NCI-H2081 (cell line): ENCODE measurements at places on chromosomes 4 and X.
A peak's percentile ranks its signal among the peaks of the same experiment; 100 is the strongest.

DNA sequence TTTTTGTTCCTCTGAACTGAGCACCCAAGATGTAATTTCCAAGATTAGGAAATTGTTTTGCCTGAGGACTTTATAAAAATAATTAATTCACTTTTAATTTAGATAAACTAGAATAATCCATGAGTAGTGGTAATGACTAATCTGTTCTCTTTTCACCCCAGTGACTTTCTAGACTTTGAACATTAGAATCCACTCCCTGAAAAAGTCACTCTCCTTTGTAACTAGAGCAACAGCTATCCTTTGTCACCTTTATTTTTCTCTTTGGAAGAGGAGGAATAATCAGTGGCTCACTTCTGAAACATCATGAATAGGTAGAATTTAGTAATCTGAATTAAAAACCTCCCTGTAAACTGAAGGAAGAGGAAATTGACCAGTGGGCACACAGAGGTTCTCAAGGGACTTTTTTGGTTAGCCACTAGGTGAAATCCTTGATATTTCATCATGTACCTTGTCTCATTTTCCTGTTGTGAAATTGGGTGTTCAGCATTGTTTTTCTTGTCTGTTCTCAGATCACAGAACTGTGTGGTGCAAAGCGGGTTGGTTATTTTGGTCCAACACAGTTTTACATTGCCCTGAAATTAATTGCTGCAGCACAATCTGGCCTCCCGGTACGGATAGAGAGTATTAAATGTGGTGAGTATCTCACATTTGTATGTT is 59.4 kb downstream of the REPS2 start:
- no peak for DNase-seq

GRCh38 chrX:1400742-1401471 is 9.0 kb upstream of the SLC25A6 start:
- no peak for DNase-seq

GRCh38 chr4:58507079-58507478 is 1396.9 kb upstream of the IGFBP7 start:
- no peak for DNase-seq

GRCh38 chrX:13936521-13937225 is 93.0 kb downstream of the GEMIN8 start:
- no peak for DNase-seq

DNA sequence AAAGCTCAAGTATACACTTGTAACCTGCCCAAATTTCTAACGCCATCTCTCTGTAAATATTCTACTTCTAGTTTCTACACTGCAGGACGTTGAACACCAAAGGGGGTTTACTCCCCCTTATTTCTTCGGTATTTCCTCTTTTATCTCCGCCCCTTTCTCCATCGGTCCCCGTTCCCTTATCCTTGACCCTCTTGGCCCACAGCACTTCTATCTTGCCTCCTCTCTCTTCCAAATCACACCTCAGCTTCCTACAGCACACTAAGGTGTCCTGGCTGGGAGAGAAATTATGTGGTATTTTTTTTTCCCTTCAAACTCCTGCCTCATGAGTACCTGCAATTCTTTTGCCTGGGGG is 715 bp downstream of the ZMAT1 start:
- DNase-seq: no peak

DNA sequence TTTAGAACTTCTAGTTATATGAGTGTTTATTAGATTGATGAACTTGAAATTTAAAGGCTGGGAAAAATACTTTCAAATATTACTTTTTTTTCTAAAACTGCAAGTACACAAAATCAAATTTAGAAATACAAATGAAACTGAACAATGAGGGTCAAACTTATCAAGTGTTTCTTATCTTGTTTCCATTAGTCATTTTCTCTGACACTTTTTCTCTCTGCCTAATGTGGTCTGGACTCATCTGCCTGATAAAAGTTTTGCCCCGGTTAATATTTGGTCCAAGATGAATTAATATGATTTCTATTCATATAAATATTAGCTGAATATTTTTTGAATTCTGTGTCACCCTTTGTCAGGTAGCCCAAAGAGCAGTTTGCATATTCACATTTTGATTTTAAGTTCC is 8.7 kb upstream of the HPGDS start:
- DNase-seq: no peak

- DNase-seq: no peak
Measured at GRCh38 chr4:78004270-78004669, 52.9 kb upstream of the FRAS1 start.

- DNase-seq: no peak
Measured at GRCh38 chr4:164368894-164369293, 385.0 kb upstream of the SMIM31 start.

DNA sequence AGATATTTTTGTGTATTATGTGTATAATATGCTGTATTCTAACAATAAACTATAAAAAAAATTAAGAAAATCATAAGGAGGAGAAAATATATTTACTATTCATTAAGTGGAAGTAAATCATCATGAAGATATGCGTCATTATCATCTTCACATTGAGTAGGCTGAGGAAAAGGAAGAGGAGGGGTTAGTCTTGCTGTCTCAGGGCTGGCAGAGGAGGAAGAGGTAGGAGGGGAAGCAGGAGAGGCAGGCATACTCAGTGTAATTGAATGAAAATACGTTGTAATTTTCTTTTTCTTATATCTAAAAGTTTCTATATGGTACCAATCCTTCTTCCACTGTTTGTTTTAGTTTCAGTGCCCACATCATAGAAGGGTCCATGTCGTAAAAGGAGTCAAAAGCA is 9.8 kb upstream of the TMEM185A start:
- DNase-seq: no peak

DNA sequence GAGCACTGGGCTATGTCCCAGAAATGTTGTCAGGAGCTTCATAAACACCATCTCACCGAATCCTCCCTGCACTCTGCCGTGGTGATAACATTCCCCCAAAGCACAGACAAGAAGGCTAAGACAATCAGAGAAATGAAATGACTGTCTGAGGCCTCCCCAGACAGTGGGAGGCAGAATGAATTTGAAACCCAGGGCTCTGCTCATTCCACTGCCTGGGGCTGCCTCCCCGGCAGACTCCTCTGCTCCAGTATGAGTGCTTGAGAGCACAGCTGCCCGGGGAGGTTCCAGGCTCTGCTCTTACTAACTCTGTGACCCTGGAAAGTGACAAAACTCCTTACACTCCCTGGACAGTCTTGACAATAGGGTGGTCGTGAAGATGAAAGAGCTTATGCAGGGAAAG is 9.7 kb downstream of the FGFBP1 start:
- no peak for DNase-seq

DNA sequence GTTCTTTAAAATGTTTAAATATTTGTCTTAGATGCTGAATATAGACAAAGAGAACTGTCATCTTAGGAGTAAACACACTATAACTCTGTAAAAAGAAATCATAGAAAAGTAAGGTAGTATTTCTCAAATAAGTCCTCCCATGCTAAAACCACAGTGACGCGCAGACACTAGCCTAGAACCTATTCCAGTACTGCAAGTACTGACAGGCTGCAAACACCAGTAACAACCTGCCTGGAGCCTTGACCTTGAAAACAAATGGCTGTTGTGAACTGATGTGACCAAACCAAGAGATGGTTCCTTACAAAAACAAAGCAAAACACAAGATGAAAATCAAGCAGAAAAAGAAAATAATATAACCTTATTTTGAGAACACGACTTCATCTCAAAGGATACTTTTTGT is 8.5 kb downstream of the TIFA start:
- no peak for DNase-seq

GRCh38 chr4:59983852-59984251 is 1216.3 kb upstream of the ADGRL3 start:
- no peak for DNase-seq

GRCh38 chrX:16733013-16733412 is 13.6 kb downstream of the SYAP1 start:
- no peak for DNase-seq

- DNase-seq: no peak
Measured at GRCh38 chrX:45876206-45876605, 669.0 kb downstream of the ZNF674 start.

DNA sequence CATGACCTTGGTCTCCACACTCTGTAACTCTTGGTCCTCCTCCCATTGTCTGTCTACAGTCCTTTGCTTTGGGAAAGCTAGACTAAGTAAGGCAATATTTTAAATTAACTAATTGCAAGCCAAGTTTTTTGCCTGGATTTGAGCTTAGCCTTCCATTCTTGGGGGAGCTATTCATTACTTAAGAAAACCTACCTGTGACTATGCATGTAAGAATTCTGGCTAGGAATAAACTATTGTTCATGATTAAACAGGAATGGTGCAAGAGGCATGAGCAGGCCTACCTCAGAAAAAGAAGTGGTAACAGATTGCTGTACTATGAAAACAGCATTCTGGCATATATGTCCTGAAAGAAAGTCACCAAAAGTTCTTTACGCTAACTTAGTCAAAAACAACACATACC is 309.4 kb downstream of the MAPK10 start:
- no peak for DNase-seq

- DNase-seq: no peak
Measured at GRCh38 chr4:129377131-129377845, 281.3 kb downstream of the C4orf33 start.

- DNase-seq: peak; percentile 21
Measured at GRCh38 chr4:94995684-94996394, 238.1 kb downstream of the BMPR1B start.

DNA sequence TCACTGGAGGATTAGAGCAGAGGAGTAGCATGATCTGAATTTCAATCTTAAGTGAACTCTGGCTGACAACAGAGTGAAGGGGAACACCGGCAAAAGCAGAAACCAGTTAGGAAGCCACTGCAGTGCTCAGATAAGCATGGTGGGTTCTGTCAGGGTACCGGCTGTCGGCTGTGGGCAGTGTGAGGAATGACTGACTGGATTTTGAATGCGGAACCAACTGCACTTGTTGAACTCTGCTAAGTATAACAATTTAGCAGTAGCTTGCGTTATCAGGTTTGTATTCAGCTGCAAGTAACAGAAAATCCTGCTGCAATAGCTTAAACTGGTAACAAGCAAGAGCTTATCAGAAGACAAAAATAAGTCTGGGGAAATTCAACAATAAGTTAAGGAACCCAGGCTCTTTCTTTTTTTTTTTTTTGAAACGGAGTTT is 5.2 kb downstream of the HTT start:
- DNase-seq: no peak

DNA sequence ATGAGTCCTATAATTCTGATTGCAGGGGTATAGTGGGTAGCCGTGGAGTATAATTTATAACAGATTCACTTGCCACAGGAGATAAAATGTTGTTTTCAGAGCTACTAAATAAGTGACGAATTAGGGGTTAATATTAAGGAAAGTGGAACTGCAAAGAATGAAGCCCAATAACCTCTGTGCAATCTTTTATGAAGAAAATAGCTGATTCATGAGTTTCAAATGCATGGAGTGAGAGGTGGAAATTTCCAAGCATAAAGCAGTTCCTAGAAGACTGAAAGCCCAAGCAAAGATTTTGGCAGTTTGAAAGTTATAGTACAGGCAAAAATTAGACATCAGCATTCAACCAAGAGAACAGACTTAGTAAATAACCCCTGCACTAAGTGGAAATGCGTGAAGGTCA is 1782.4 kb upstream of the PCDH10 start:
- DNase-seq: no peak
